SW 1271 (cell line): ENCODE measurements at places on chromosomes 2 and 18.

GRCh38 chr18:77209587-77209986 lies 40.1 kb upstream of the GALR1 start:
- DNase-seq, result no peak

DNA sequence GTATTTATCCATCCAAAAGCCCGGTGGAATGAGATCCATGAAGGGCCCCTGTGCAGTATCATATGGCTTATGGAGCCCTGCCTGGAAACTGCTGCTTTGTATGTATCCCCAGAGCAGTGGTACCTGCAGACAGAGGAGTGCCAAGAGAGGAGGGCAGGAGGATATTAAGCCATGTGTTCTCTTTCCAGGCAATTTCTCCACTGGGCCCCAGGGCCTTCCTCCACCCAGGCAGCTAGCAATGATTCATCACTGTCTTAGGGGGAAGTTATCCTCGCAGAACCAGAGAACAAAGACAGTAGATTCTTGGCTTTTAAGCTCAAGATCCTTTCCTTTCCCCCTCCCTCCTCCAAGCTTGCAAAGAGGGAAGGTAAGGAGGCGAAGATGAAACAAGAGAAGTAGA lies 98.1 kb downstream of the LRRC30 start:
- DNase-seq, result no peak

DNA sequence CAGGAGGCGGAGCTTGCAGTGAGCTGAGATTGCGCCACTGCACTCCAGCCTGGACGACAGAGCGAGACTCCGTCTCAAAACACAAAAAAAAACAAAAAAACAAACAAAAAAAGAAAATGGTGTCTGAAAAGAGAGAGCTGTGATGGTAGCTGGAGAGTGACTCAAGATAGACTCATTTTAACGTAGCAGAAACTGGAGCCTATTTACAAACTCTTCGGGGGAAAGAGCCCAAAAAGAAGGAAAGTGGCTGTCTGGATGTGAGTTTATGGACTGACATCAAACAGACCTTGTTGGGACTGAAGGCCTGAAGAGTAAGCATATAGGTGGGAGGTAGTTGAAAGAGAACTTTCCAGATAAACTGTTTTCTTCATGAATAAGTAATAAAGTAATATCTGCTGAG lies 51.8 kb downstream of the LIMS1 start:
- DNase-seq, result no peak

- no peak for DNase-seq
Observed at GRCh38 chr2:219702796-219703545, 75.5 kb downstream of the SLC4A3 start.

DNA sequence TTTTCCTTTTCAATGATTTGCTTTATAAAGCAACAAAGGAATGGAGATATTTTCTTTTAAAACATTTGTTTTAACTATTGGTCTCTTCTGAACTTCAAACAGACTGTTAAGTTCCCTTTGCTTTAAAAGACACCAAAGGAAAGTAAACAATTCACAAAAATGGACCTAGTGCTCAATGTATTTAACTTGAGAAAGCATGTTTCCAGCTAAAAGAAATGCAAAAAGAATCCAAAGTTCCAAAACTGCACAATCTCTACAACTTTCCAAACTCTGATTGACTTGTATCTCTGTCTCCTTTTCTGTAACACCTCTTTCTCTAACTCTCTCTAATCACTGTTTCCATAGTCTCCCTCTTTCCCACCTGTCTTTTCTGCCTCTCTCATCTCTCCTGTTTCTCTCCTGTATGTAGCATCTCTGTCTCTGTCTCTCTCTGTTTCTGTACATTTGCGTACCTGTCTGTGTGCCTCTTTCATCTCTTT lies 295.7 kb upstream of the SESTD1 start:
- DNase-seq, result no peak

DNA sequence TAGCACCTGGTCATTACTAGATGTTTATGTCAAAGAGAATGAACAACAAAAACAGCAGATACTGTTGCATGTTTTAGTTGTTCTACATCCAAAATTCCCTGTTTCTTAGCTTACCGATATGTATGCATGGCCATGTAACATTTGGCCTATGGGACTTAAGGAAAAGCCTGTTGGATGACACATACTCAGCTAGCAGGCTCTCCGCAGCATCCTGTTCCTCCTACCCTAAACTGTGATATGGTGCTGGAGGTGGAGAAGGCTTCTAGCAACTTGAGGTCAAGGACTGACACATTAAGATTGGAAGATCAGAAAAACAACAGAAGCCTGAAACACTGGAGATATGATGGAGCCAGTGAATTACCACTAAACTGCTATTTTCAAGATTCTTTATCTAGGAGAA lies 537.8 kb downstream of the LRRTM4 start:
- no peak for DNase-seq

- DNase-seq, result no peak
Observed at GRCh38 chr2:180254872-180255271, 247.8 kb upstream of the CWC22 start.

DNA sequence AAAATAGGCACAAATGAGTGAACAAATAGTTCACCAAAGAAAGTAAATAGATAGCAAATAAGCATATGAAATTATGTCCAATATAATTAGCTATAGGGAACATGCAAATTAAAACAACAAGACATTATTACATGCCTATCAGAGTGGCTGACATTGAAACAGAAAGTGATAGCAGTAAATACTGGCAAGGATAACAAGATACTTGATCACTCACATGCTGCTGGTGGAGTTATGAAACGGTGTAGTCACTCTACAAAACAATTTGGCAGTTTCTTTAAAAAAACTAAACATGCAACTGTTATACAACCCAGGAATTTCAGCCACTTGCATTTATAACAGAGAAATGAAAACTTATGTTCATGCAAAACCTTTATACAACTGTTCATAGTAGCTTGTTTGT lies 439.2 kb upstream of the ACVR2A start:
- DNase-seq, result no peak

GRCh38 chr2:64426183-64426952 lies 27.6 kb upstream of the LGALSL start:
- no peak for DNase-seq

DNA sequence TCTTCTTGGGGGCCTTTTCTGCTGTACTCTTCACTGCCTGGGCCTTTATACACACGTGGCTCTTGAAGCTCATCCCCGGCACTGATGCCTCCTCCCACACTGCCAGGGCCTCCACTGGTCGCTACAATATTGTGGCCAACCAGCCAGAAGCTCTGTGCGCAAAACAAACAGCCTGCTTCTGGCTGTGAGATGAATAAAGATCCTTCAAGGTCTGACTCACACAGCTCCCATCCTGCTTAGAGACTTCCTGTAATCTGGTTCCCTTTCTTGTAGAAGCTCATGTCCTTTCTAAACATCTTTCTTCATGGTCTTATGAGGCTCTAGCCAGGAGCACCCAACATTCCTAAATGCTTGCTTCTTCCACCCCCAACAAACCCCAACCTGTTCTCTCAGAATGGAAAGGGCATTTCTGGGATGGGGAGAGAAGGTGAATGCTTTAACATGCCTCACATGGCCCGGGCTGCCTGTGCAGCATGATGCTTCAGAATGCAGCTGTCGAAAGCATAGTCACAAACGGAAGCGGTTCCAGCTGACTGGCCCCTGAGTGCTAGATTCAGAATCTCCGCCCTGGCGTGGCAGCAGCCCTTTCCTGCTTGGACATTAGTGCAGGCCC lies 24.6 kb downstream of the NRP2 start:
- no peak for DNase-seq

GRCh38 chr18:59650266-59650820 lies 46.9 kb downstream of the CCBE1 start:
- no peak for DNase-seq

- no peak for DNase-seq
Observed at GRCh38 chr2:225354281-225354774, 45.2 kb upstream of the NYAP2 start.
